Cardiac fibroblast (primary cell): ENCODE measurements at places on chromosomes 7 and 10.

GRCh38 chr10:96935810-96936209, 103.7 kb downstream of the LCOR start:
- no peak for DNase-seq

DNA sequence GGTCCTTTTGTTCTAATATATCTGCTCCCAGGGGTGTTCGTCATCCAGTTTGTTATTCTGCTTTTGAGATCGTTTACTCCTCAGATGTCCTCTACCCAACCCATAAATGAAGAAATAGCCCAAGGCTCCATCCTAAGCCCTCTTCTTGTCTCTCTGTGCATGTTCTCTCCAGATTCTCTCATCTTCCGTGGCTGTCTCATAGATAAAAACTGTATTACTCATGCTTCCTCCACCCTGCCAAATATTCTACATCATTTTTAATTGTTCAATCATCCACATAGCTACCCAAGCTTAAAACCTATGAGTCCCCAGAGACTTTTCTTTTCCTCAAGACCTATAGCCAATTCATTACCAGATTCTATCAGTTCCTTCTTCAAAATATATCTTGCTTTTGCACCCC, 44.9 kb downstream of the CAV1 start:
- DNase-seq = peak; percentile 96

DNA sequence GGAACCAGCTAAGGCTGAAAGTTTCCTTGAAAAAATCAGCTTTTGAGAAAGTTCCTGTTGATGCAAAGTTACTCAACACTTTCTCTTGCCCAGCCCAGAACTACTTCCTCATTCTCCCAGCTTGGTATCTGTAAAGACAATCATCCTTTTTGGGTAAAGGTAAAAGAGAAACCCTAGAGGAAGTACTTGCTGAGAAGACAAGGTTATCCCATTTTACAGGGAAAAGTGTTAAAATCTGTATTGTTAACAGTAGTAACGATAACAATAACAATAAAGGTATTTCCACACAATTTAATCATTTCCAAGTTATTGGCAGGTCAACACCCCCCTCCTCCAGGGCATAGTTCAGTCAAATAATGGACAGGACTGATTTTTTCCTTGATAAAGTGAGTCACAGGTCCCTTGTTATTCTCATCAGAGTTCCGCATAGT, 2.4 kb downstream of the ALOX5 start:
- no peak for DNase-seq

GRCh38 chr7:39978230-39978934, 28.3 kb downstream of the CDK13 start:
- no peak for DNase-seq

GRCh38 chr10:59107147-59107546, 69.3 kb upstream of the PHYHIPL start:
- DNase-seq = no peak

- no peak for DNase-seq
These were observed 6.3 kb downstream of the GPAM start for GRCh38 chr10:112177247-112177646.

GRCh38 chr10:35446439-35446838, 110.1 kb downstream of the CCNY start:
- no peak for DNase-seq

DNA sequence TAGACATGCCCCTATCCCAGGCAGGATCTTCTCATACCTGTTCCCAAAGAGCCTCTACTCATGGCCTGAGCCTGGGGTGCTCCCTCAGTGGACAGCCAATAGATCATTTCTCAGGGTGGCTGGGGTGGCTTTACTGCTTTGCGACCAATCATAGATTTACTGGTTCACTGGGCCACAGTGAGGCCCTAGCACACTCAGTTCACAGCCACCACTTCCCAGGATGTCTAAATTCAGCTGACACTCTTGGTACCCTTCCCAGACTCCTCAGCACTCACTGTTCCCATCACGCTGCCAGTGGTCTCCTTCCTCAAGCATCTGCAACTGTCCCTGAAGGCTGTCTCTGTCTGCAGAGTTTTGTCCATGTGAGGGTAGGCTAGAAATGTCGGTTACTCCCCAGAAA, 50.6 kb downstream of the ARHGAP22 start:
- DNase-seq = no peak

GRCh38 chr10:132187430-132188138, 836 bp downstream of the DPYSL4 start:
- DNase-seq = no peak

GRCh38 chr7:114956702-114957101, 34.8 kb downstream of the MDFIC start:
- no peak for DNase-seq

DNA sequence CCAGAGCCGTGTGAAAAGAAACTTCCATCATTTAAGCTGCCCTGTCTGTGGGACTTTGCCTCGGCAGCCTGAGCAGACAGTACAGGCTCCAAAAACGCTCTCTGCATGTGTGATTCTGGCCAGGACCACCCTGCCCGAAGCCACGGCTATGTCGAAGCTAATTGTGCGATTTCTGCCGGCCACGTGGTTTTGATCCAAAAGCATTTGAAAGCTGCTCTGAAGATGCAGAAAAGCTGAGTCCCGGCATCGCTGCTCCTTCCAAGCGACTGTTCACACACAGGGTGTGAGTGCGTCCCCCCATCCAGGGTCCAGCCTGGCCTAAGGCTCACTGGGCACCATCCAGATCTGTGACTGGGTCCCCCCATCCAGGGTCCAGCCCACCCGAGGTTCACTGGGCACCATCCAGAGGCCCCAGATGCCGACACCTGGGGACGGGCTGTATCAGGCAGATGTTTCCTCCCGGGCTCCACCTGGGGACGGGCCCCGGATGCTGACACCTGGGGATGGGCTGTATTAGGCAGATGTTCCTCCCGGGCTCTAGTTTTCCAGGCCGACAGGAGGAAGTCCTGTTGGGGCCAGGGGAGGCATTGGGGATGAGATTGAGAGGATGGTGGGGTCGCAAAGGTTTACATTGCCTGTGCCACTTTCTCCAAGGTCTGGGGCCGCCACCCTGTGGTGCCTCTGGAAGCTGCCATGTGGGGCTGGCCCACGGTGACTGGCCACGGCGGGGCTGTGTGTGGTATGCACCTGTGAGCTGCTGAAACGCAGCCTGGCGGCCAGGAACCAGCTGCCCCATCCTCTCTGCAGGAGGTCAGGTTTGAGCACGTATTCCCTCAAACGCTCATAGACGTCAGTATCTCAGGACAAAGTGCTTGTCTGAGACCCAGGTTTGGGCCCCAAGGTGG, 527.4 kb downstream of the DNAJB6 start:
- no peak for DNase-seq

GRCh38 chr7:78448911-78449310, 650.3 kb downstream of the PHTF2 start:
- DNase-seq = no peak

DNA sequence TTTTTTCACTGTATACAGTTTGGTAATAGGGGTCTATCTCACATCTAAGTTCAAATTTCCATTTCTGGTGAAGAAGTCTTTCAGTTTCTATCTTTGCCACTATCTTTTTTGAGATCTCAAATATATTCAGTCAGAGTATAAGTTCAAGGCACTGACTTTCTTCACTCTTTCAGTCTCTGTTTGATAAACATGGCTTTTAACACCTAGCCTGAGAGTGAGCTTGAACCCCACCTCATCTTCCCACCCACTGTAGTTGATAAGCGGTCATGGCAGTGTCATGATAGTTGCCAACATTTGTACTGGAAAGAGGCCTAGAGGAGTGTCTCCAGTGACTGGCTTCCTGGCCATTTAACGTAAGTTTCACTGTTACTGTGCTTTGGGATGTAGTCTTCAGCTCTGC, 41.2 kb upstream of the AGR3 start:
- DNase-seq = no peak
